ENCODE measurements at places on chromosomes 7 and 10.

DNA sequence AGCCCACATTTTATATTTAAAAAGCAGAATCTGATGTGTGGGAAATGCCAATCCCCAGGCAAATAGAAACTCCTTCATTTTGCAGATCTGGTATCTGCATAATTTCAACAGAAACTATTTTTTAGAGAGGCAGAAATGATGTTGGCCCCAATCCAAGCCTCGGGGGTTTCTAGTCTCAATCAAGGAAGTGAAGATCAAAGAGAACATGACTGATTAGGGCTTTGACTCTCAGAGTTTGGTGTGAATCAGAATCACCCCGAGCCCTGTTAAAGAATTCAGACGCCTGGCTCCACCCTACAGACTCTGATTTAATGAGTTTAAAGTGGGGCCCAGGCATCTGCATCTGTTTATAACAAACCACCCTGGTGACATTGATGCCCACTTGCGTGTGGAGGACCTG, 36.7 kb upstream of the UBE2H start:
- DNase-seq, result no peak

DNA sequence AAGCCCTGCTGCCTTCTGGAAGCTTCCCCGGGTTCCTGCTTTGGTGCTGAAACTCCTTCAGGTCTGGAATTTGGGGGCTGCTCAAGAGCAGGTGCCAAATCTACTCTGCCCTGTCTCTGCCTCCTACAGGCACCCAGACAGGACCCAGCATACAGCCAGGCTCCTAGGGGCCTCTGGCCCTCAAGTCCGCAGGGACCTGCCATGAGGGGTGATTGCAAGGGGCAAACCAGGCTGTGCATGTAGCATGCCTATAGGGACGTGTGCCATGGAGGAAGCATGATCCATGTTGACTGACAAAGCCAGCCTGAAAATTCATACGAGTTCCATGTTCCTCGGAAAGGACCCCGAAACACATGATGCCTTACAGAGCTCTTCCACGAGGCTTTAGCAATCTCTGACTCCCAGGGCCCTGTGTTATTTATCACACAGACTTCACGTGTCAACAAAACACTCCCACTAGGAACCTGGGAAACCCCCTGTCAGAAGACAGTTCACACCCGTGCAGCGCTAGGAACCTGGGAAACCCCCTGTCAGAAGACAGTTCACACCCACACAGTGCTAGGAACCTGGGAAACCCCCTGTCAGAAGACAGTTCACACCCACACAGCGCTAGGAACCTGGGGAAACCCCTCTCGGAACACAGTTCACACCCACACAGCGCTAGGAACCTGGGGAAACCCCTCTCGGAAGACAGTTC, 75.3 kb upstream of the DNAAF5 start:
- DNase-seq, result no peak

DNA sequence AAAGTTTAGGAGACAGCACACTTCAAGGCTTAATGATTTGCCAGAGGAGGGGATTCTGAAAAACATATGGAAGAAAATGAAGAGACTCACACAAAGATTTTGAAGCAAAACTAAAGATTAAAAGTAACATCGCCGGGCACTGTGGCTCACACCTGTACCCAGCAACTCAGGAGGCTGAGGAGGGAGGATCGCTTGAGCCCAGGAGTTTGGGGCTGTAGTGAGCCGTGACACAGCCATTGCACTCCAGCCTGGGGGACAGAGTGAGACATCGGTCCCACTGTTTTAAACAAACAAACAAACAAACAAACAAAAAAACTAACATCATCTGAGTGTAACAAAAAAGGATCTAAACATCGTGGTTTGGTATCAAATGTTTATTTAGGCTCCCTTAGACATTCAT, 33.7 kb upstream of the DAGLB start:
- no peak for DNase-seq

GRCh38 chr7:48148311-48148710, 22.9 kb upstream of the ABCA13 start:
- no peak for DNase-seq

All from fibroblast of pulmonary artery (primary cell).